AG20443 (cell line): ENCODE measurements at places on chromosomes 5 and 9.
A peak's percentile ranks its signal among the peaks of the same experiment; 100 is the strongest.

- no peak for DNase-seq
Measured at GRCh38 chr9:132557159-132557558, 25.2 kb upstream of the BARHL1 start.

- peak; percentile 55 for DNase-seq
Measured at GRCh38 chr5:156147261-156147943, 179.6 kb upstream of the SGCD start.

DNA sequence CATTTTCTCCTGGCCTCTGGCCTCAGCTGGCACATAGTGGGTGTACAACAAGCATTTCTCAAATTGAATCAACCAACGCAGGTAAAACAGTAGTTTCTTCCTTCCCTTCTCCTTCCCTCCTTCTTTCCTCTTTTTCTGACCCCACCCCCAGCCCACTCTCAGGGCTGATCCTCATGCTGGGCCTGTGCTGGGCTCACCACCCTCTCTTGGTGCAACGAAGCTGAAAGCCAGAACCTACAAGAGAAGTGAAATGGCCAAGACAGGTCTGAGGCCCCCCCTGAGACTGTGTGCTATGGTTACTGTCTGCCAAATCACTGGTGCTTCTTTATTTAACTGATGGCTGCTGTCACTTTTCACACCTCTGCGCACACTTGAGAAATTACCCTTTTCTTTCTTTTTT is 53.0 kb upstream of the BOD1 start:
- DNase-seq = no peak

GRCh38 chr5:57174128-57174889 is 450 bp downstream of the GPBP1 start:
- DNase-seq = peak; percentile 32

GRCh38 chr5:37931541-37931940 is 91.7 kb upstream of the GDNF start:
- no peak for DNase-seq

GRCh38 chr9:130570208-130570607 is 9.2 kb upstream of the FUBP3 start:
- DNase-seq = peak; percentile 32
